Retinal pigment epithelial cell (primary cell): ENCODE measurements at places on chromosomes 5 and 9.
A peak's percentile ranks its signal among the peaks of the same experiment; 100 is the strongest.

DNA sequence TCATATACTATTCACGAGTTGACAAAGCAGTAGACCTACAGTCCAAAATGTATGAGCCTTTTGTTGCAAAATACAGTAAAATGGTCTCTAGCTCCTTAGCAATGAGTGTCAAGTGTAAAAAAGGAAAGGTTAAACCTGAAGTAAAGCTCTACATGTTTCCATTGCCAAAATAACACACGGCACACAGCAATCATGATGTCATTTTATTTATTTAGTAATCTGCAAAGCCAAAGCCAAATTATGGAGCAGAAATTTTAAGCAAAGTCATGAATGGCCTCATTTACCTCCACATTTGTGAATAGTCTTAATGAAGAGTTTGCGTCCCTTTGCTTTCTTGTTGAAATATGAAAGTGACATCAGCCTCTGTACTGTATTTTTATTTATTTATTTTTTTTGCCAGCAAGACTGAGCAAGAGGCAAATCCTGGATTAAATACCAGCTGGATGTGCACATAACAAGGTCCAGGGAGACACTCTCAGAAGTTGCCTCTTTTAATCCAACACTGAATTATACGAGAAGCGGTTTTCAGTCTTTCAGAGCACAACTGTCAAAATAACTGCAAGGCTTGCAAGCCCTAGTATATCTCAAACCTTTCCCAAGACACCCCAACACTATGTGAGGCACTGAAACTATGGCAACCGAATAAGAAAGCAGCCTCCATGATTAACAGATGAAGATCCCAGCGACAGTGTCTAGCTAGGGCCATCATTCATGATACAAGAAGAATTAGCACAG, 9.7 kb downstream of the SEMA6A start:
- no peak for DNase-seq

- DNase-seq = no peak
These were observed 8.5 kb downstream of the PTGS1 start for GRCh38 chr9:122379340-122379739.

- DNase-seq = peak; percentile 93
These were observed 121.0 kb downstream of the AOPEP start for GRCh38 chr9:94847486-94847885.

- no peak for DNase-seq
These were observed 498.3 kb downstream of the IRX1 start for GRCh38 chr5:4093970-4094369.

- DNase-seq = no peak
These were observed 201.7 kb downstream of the KDM4C start for GRCh38 chr9:6959270-6960000.
